H9 (cell line): ENCODE measurements at places on chromosomes 5 and 9. TPM values are rescaled to one million over a fixed set of nuclear protein-coding genes. Genes with fewer than 3 reads are reported as not detected.

DNA sequence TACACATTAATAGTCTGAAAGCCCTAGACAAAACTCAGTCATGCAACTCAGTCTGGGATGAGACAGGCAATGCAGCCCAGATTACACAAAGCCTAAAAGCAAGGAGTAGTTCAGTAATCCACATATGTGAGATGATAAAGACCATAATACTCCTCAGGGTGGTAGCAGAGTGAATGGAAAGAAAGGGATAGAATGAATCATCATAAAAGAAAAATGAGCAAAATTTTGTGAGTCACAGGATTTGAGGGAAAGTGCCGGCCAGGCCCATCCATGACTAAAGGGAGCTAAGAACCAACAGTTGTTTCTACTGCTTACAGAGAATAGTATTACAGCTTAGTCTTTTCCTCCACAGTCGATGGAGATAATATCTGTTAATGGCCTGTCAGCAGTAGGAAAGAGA, 90.0 kb upstream of the POU5F2 start:
- no peak overlapping the region for H3K27ac ChIP-seq
- peaks cover 2% of the 10 kb centered on the region; the same call in 1 of the 3 replicates for H3K36me3 ChIP-seq
- H3K27me3 ChIP-seq, result no peaks in the 10 kb centered on the region
- H3K4me3 ChIP-seq, result no peak overlapping the region

DNA sequence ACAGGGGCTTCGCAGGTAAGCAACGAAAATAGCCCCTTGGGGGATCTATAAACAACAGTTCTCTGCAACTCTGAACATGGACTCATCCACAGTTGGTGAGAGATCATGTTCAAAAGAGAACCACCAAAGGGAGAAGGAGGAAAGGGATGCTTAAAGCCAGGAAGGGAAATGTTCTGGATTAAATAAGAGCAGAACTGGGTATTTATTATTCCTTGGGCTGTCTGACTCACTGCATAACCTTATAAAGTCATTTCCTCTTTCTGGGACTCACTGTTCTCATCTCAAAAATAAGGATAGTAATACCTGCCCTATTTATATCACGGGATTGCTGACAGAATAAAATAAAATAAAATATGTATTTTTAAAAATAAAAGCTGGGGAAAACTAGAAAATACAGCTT, 11.2 kb upstream of the MARCHF3 start:
- no peak overlapping the region; the same call in 1 of the 2 replicates for H3K4me3 ChIP-seq
- H3K27me3 ChIP-seq, result no peaks in the 10 kb centered on the region
- no peak for DNase-seq
- no peaks in the 10 kb centered on the region for H3K36me3 ChIP-seq

- no peaks in the 10 kb centered on the region for H3K36me3 ChIP-seq
- H3K27me3 ChIP-seq, result no peaks in the 10 kb centered on the region
- no peak overlapping the region for H3K27ac ChIP-seq
These were observed 393 bp downstream of the SH3GLB2 start for GRCh38 chr9:129027685-129028191.

The DAB2IP gene
- total RNA-seq, result 22.0 and 22.6 TPM in 2 replicates

DNA sequence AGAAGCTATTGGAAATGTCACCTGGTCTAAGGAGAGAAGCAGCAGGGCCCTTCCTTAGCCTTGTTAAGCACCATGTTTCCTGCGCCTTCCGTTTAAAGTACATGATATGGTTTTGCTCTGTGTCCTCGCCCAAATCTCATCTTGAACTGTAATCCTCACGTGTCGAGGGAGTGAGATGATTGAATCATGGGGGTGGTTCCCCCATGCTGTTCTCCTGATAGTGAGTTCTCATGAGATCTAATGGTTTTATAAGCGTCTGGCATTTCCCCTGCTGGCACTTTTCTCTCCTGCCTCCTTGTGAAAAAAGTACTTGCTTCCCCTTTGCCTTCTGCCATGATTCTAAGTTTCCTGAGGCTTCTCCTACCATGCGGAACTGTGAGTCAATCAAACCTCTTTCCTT, 49.7 kb downstream of the PRDM6 start:
- H3K4me3 ChIP-seq, result no peak overlapping the region
- H3K27ac ChIP-seq, result no peak overlapping the region
- no peaks in the 10 kb centered on the region for H3K27me3 ChIP-seq
- H3K4me1 ChIP-seq, result no peaks in the 10 kb centered on the region
- H3K36me3 ChIP-seq, result no peaks in the 10 kb centered on the region; the same call in 2 of the 3 replicates
- DNase-seq, result no peak

DNA sequence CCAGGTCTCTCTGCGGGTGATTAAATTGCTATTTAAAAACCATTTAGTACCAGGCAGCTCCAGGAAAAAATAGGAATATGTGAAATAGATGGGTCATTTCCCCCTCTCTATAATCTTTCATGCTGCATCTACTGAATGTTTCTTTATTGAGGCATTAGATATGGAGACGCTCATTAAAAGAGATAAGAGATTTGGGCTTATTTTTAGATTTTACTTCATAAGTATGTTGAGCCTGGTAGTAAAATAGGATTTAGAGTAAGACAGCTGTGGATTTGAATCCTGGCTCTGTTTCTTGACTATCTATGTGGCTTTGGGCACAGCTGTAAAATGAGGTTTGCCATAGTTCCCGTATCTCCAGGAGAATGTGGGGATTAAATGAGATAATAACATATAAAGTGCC, 451.0 kb upstream of the GRIA1 start:
- H3K36me3 ChIP-seq, result peaks cover 4% of the 10 kb centered on the region; the same call in 2 of the 3 replicates
- no peak overlapping the region for H3K27ac ChIP-seq
- no peak for DNase-seq
- H3K27me3 ChIP-seq, result no peaks in the 10 kb centered on the region

GRCh38 chr5:31993165-31993961, 180.8 kb downstream of the GOLPH3 start:
- H3K4me3 ChIP-seq, result no peak overlapping the region
- H3K36me3 ChIP-seq, result peaks cover 4% of the 10 kb centered on the region
- DNase-seq, result no peak
- H3K27me3 ChIP-seq, result no peaks in the 10 kb centered on the region
- H3K27ac ChIP-seq, result peak overlapping the region; percentile 2
- peaks cover 17% of the 10 kb centered on the region; the same call in 1 of the 2 replicates for H3K4me1 ChIP-seq

DNA sequence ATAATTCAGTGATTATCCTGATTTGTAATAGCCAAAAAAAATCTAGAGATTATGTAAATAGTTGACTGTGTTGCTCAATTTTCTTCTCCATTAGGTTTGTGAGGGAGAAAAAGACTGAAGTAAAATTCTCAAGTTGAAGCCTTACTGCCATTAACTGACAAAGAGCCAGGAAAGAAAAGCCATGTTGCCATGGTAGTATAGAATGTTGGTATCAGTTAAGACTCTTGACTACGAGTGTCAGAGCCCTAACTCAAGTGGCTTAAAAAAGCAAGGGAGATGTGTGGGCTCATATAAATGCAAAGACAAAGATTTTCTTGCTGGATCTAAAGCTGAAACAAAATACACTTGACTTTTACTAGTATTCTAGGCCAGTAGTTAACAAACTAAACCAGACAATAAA, 571.7 kb downstream of the KCTD16 start:
- H3K4me1 ChIP-seq, result no peaks in the 10 kb centered on the region
- no peaks in the 10 kb centered on the region; the same call in 1 of the 2 replicates for H3K36me3 ChIP-seq
- H3K27ac ChIP-seq, result no peak overlapping the region
- no peaks in the 10 kb centered on the region for H3K27me3 ChIP-seq

- H3K27ac ChIP-seq, result no peak overlapping the region
- peaks cover 3% of the 10 kb centered on the region; the same call in 1 of the 2 replicates for H3K4me1 ChIP-seq
- DNase-seq, result no peak
- H3K27me3 ChIP-seq, result no peaks in the 10 kb centered on the region
- no peaks in the 10 kb centered on the region for H3K36me3 ChIP-seq
These were observed 28.7 kb upstream of the IFNE start for GRCh38 chr9:21510806-21511205.

The RNF14 gene
- total RNA-seq, result 19.5 and 20.1 TPM in 2 replicates

GRCh38 chr5:55180016-55180415, 7.0 kb upstream of the CDC20B start:
- DNase-seq, result no peak
- H3K36me3 ChIP-seq, result no peaks in the 10 kb centered on the region
- no peaks in the 10 kb centered on the region for H3K4me1 ChIP-seq
- peaks cover 28% of the 10 kb centered on the region; the same call in 1 of the 2 replicates for H3K27me3 ChIP-seq

The PCDHGA10 gene
- total RNA-seq, result 12.5 and 15.1 TPM in 2 replicates

GRCh38 chr9:13480693-13481092, 201.2 kb upstream of the MPDZ start:
- no peak for DNase-seq
- H3K36me3 ChIP-seq, result peaks cover 10% of the 10 kb centered on the region; the same call in 1 of the 2 replicates
- no peak overlapping the region for H3K4me3 ChIP-seq
- peaks cover 3% of the 10 kb centered on the region; the same call in 1 of the 2 replicates for H3K4me1 ChIP-seq
- no peak overlapping the region for H3K27ac ChIP-seq

- H3K27ac ChIP-seq, result no peak overlapping the region
- no peaks in the 10 kb centered on the region for H3K27me3 ChIP-seq
- H3K4me3 ChIP-seq, result no peak overlapping the region
These were observed 538.1 kb upstream of the MEF2C start for GRCh38 chr5:89421035-89421434.

The FGF10 gene
- 0.15 TPM in 1 of 2 replicates, not detected in the other for total RNA-seq

- H3K36me3 ChIP-seq, result no peaks in the 10 kb centered on the region
- no peak for DNase-seq
- no peaks in the 10 kb centered on the region for H3K27me3 ChIP-seq
- no peaks in the 10 kb centered on the region for H3K4me1 ChIP-seq
These were observed 2123.7 kb upstream of the C9orf72 start for GRCh38 chr9:29697011-29697410.

The RNF44 gene
- 172 and 175 TPM in 2 replicates for total RNA-seq

- DNase-seq, result no peak
- no peaks in the 10 kb centered on the region for H3K4me1 ChIP-seq
- H3K27me3 ChIP-seq, result no peaks in the 10 kb centered on the region
- H3K27ac ChIP-seq, result no peak overlapping the region
- no peak overlapping the region for H3K4me3 ChIP-seq
- H3K36me3 ChIP-seq, result no peaks in the 10 kb centered on the region
These were observed 219.3 kb upstream of the GRIN3A start for GRCh38 chr9:101957705-101958104.
